Kidney capillary endothelial cell (primary cell): ENCODE measurements at places on chromosomes 6 and 20.

GRCh38 chr6:131937703-131938631 is 13.2 kb downstream of the CCN2 start:
- peak; percentile 55 for DNase-seq

DNA sequence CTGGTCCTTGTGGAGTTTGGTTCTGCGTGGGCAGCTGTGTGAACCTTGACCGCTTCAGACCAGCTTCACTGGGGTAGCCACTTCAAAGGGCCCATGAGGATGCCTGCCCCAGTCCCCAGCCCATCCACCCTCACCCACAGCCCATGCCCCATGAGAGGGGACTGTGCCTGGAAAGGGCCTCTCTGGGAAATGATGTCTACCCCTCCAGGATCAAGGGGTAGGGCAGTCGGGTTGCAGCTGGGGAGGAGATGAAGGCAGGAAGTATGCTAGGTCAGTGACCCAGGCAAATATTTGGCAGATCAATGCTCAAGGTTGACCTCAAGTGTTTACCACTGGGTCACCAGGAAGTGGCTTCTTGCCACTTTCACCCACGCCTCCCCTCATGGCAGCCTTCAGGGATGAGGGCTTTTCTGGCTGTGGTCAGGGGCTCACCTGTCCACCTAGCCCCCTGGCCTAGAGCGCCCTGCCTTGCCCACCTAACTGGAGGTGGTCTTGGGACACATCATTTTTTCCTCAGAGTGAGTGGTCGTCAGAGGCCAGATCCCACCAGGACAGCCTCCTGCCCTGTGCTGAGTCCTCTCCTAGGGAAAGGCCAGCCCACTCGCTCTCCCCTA is 109.5 kb downstream of the SNX5 start:
- DNase-seq: no peak

DNA sequence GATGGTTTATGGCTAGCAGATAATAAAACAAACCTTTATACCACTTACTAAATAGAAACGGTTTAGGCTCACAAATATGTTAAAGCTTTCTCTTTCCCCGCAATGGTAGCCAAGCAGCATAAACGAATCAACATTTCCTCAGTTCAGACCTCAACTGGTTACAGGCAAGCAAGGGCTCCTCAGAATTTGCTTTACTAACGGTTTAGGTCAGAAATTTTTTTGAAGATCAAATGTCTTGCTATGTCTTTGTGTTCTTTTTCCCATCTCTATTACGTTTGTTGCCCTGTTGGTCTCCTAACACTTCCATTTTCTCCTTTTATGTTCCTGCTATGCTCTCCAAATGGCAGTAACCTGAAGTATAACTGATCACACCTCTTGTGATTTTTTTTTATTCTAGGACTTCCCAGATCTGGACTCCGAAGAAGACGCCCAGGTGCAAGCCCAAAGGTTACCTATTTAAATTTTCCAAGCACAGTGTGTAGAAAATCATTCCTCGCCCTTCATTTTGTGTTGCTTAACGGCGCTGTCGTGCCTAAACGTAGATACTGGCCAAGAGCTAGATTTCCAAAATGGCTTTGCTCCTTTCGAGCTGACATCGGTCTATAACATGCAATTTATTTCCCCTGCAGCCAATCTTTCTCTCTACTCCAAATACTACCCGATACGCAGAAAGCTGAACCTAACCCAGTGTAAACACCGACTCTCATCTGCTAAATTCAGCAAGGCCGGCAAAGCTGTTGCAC is 717 bp upstream of the ASF1A start:
- peak; percentile 62 for DNase-seq

DNA sequence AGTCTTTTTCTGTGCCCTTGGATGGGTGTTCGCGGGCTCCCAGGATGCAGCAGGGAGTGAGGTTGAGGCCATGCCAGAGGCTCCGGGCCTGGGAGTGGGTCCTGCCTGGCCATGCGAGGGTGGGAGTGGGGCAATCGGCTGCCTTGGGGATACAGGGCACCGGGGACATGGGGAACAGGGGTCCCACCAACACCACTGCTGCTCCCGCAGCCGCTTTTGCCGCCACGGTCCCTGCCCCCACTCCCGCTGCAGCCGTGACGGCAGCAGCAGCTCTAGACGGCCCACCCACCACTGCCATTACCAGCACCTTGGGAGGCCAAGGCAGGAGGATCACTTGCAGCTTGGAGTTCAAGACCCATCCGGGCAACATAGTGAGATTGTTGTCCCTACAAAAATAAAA is 35.3 kb upstream of the FAM50B start:
- DNase-seq: no peak

DNA sequence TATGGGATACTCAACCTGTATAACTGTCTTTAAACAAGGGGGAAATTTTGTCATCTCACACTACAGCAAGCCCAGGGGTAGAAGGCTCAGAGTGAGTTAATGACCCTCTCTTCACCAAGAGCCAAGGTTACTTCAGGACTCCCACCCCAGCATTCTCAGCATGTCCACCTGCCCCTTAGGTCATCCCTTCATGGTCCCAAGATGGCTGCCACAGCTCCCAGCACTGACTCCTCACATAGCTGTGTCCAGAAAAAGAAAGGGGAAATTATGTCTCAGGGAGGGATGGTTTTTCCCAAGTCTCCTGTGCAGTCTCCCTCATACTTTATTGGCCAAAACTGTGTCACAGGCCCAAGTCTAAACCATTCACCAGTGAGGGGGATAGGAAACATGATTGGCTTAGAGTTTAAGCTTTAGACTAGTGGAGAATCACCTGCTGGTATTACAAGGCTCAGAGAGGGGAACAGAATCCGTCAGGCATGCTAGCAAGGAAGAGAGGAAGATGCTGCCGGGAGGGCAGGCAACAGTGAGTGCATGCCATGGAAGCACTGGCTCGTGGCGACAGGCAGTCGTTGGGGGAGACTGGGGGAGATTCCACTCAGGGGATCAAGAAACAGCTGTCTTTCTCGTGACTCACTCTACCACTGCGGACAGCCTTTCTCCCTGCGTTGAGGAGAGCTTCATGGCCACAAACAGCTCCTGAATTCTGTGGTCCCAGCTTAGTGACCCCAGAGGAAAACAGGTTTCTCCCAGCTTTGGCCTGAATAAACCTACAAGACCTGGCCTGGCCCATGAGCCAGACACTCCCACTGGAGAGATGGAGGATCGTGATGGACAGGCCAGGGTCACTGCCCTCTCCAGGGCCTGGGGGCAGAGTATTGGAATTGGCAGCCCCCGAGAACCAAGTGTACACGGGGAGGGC is 37.2 kb downstream of the HM13 start:
- no peak for DNase-seq

GRCh38 chr20:6898928-6899327 is 131.4 kb downstream of the BMP2 start:
- no peak for DNase-seq

GRCh38 chr6:16181439-16182297 is 52.8 kb downstream of the MYLIP start:
- DNase-seq: no peak

DNA sequence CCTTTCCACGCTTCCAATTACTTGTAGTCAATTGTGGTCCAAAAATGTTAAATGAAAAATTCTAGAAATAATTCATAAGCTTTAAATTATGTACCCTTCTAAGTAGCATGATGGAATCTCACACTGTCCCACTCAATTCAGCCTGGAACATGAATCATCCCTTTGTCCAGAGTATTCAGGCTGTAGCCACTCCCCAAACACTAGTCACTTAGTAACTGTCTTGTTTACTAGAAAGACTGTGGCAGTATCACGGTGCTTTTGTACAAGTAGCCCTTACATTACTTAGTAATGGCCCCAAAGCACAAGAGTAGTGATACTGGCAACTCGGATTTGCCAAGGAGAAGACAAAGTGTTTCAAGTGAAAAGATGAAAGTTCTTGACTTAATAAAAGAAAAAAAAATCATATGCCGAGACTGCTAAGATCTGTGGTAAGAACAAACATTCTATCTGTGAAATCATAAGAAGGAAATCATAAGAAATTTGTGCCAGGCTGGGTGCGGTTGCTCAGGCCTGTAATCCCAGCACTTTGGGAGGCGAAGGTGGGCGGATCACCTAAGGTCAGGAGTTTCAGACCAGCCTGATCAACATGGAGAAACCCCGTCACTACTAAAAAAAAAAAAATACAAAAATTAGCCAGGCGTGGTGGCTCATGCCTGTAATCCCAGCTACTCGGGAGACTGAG is 168.5 kb upstream of the SIM1 start:
- peak; percentile 52 for DNase-seq

DNA sequence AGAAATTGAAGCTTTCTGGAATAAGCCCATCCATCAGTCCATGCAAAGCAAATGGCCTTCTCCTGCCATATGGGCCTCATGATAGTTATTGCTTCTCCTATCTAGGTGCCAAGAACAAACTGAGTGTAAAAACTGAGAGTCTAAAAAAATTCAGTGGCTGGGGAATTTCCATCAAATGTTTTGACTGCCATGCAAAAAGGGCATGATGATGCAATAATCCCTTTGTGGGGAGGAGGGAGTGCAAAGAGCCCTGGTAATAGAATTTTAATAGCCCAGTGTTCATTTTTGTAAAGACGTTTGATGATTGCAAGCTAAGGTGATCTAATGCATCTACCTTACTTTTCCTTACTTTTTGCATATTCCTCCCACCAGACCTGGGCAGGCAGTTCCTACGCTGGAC is 683.7 kb downstream of the EPM2A start:
- no peak for DNase-seq

DNA sequence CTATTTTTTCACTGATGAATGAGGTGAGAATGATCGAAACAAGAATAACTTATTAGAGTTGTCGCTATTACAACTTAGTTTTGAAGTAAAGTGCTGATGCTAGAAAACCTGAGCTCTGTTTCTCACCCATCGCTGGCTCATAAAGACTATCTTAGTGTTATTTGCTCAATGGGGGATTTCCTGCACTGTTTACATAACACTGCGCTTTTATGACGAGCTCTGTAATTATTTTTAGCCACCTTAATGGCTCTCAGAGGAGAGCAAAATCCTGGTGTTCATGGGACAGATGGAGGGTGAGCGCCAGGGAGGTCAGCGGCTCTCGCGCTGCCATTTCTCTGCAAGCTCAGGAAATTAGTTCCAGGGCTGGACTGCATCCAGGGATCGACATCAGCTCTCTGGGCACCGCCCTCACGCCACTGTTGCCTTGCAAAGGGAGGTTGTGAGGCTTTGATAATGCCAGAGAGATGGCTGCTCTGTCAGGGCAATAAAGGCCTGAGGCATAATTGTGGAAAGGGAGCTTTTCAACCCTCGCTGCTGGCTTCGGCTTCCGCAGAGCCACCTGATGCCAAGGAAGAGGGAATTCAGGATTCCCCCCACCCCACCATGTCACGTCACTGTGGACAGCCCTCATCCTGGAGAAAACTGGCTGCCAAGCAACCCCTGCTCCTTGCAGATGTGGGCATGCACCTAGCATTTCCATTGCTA is 72.0 kb downstream of the DACT2 start:
- no peak for DNase-seq

DNA sequence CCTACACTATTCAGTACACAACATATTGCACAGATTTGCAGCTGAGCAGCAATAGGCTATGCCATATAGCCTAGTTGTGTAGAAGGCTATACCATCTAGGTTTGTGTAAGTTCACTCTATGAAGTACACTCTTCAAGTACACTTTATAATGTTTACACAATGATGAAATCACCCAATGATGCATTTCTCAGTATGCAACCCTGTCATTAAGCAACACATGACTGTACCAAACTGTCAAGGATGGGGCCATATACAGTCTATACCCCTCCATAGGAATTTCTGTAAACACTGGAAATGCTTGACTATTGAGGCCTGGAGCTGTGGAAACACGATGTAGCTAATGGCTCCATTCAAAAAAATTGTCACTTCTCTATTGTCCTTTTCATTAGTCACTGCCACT is 535.4 kb downstream of the EPM2A start:
- DNase-seq: peak; percentile 28

GRCh38 chr6:36432151-36432671 is 10.4 kb downstream of the PXT1 start:
- no peak for DNase-seq

- DNase-seq: no peak
Measured at GRCh38 chr6:15620611-15621010, 42.2 kb downstream of the DTNBP1 start.

- peak; percentile 24 for DNase-seq
Measured at GRCh38 chr6:157613011-157613522, 210.0 kb upstream of the SNX9 start.

DNA sequence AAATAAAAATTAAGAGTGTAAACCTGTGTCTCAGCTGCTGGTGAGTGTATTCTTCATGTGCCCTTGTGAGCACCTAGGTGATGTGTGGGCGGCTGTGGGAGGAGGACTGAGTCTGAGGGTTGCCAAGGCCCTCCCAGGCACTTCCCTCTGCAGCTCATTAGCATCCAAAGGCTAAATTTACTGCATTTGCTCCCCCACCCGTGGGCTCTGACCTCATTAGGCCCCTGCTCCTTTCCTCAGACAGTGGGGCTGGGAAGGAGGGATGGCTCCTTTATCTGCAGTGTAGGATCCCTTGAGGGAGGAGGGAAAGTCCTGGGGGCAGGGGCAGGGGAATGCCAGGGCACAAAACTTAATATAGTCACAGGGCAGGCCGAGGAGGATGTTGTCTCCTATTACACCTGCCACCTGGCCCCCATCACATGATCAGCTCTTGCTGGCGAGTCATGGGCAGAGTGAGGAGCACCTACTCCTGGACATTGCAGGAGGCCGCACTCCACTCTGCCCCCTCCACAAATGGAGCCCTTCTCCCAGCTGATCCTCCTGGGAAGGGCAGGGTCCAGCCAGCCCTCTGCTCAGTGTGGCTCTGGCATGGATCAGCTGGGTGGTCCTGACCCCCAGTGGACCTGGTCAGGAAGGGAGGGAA is 133.2 kb downstream of the MRPL14 start:
- no peak for DNase-seq
